ENCODE measurements at places on chromosomes 4 and X.

- DNase-seq, result no peak
These were observed 209.2 kb upstream of the FAT4 start for GRCh38 chr4:125105561-125105960.

- no peak for DNase-seq
These were observed 6.9 kb downstream of the KLHL8 start for GRCh38 chr4:87213421-87214075.

DNA sequence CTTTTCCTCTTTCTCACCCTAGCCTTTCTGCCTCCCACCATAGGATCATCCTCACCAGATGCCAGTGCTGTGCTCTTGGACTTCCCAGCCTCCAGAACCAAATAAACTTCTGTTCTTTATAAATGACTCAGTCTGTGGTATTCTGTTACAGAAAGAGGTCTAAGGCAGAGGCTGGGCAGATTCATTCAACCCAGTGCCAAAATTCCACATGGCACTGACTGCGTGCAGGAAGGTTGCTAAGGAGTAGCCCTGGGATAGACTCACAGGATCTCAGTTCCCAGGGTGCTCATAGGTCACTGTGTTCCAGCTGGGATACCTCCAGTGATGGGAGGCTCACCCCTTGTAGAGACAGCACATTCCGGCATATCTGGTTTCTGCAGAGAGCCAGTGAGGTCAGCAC lies 22.0 kb downstream of the SORCS2 start:
- DNase-seq, result no peak

DNA sequence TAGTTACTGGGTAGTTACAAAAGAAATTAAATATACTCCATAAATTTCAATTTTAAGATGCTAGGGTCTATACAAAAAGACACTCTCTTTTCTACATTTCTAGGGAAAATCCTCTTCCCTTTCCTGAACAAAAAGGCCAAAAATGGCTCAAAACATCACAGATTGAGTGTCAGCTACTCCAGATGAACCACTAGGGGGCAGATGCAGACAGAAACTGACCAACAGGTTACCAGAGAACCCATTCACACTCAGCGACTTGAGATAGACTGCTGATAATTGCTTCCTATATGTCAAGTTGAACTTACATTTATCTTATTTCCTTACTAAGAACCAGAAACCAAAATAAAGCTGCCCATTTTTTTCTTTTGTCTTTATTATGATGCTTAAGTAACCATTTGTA lies 83.4 kb upstream of the MID1IP1 start:
- no peak for DNase-seq
